Right lobe of liver (tissue), 6 donors: ENCODE measurements at places on chromosomes 1 and 21.

DNA sequence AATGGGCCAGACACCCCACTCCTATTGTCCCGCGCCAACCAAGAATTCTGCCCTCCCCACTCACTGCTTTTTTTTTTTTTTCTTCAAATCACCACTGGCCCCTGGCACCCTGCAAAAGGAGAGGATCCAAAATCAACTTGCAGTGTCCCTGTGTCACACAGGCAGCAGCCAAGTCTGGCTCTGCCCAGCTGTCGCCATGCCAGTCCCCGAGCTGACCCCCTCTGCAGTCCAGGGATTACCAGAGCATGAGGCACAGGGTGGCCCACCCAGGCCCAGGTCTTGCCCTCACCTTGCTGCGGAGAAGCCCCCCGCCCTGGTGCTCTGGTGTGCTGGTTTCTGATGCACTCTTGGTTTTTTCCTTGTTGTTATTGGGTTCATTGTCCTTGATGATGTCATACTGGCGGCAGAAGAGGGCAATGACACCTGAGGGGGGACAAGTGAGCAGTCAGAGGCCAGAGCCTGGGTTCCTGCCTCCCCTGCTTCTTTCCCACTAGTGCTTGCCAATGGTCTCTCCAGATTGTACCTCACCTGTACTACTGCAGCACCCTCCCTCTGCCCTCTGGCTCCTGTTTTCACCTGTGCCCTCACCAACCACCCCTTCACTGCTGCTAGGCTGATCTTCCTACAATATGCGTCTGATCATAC lies 6.2 kb downstream of the FNDC5 start:
- peak; percentile 69 for DNase-seq

GRCh38 chr1:3746389-3746829 lies 5.8 kb upstream of the CCDC27 start:
- no peak for DNase-seq

DNA sequence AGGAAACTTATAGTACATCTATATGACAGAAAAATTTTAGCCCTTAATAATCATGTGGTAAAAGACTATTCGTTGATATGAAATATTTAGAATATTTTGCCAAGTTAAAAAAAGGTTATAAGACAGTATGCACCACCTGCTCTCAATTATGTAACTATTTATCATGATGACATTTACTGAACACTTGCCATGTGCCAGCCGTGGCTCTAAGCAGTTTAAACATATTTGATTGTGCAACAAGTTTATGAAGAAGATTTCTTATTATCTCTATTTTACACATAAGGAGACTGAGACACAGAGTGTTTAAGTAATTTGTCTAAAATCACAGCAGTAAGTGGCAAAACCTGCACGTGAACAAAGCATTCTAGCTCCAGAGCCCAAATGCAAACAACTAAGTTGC lies 199.3 kb upstream of the JUN start:
- DNase-seq = no peak

GRCh38 chr1:175267716-175268416 lies 75.3 kb upstream of the KIAA0040 start:
- DNase-seq = no peak

GRCh38 chr1:215018555-215018954 lies 64.0 kb upstream of the KCNK2 start:
- no peak for DNase-seq

DNA sequence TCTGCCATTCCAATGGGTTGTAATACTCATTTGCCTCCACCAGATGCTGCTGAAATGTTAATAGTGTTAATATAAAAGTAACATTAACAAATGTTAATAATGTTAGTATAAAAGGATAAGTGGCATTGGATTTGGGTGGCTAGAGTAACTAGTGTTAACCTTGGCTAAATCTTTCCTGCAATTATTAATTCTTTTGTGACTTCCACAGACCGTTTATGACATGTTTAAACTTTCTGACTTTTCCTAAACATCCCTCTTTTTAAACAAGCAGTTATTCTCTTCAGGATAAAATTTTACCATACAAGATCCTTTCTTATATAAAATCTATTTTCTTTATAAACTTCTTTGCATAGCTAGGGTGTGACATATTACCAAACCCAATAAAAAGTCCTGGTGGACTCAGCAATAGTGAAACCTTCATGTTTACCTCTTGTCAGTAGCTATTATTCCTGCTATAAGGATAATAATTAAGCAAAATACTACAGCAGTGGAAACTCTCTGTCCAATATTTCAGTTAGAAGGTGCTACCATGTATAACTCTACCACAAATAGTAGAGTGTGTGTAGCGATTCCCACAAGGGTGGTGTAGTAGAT lies 41.5 kb downstream of the CCDC30 start:
- DNase-seq = no peak

DNA sequence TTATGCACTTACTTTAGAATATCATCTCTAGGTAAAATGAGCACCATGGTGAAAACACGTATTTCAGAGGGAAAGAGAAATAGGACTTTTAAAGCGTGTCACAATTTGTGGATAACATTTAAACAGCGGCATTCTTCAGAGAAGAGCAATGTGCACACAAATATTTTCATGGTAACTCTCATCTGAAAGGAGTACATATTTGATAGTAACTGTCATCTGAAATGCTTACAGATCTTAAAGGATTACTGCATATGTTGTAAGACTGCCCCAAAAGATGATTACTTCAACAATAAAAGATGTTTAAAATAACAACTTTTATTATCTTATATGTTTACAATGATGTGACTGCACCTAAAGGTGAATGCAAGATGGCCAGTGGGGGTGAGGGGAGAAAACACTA lies 408.8 kb downstream of the PLA2G4A start:
- no peak for DNase-seq

DNA sequence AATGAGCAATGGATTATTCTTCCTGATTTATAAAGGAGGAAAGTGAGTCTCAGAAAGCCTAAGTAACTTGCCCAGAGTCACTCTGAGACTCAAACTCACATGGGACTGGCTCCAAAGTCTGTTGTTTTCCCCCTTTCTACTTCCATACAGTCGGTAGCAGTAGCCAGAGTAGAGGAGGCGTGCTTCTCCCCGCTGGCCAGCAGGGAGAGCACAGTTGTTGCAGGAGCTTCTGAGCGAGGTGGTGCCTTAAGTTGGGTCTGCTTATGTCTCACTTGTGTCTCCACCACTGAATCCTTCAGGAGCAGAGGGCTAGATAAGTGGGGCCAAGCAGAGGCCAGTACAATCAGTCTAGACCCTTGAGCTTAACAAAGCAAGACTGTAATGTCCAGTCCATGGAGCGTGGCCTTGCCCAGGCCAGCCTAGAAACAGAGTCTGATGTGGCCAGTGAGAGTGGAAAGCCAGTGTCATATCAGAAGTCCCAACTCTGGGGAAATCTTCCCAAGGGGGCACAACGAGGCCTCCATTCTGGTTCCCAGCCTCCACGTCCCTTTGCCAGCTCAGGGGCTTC lies 181.9 kb downstream of the ZSCAN20 start:
- DNase-seq = no peak

GRCh38 chr1:164618202-164618564 lies 59.2 kb downstream of the PBX1 start:
- no peak for DNase-seq

DNA sequence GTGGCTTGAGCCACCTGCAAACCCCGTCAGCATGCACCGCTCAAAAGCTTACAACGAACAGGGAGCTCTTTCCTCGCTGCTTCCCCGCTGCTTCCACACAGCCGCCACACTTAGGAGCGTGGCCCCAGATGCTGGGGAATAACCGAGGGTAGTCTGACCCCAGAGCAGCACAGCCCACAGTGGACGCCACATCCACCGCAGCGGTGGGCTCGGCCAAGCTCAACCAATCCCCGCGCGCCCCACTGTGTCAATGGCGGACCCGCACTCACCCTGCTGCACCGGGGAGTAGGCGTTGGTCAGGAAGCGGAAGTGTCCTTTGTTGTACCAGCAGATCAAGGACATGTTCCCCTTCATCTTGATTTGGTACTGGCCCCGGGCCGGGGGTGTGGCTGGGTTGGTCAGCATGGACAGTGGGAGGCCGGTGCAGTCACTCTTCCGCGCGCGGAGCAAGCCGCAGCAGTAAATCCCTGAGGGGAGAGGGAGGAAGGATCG lies 93.5 kb downstream of the PGBD5 start:
- DNase-seq = no peak

DNA sequence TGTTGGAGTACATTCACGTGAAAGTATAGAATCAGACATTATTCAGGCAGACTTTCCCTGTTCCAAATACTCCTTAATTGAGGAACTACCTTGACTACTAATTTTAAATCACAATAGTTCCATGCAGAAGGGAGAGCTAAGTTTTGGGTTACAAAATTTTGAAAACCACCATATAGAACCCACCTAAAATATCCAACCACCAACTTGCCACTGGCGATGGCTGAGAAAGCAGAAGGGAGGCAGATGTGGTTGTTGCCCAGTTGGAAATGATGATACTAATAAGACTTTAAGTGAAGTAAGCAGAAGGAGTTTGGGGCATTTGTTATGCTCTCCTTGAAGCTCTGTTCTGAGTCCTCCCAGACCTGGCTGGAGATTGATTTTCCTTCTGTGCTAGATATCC lies 190.7 kb downstream of the HLX start:
- DNase-seq = no peak

GRCh38 chr21:45864436-45864835 lies 117.1 kb upstream of the COL6A1 start:
- no peak for DNase-seq

GRCh38 chr1:36650200-36651065 lies 167.7 kb upstream of the CSF3R start:
- DNase-seq = peak; percentile 61

- DNase-seq = peak; percentile 68
Measured at GRCh38 chr1:110008971-110009565, 24.5 kb downstream of the AHCYL1 start.

DNA sequence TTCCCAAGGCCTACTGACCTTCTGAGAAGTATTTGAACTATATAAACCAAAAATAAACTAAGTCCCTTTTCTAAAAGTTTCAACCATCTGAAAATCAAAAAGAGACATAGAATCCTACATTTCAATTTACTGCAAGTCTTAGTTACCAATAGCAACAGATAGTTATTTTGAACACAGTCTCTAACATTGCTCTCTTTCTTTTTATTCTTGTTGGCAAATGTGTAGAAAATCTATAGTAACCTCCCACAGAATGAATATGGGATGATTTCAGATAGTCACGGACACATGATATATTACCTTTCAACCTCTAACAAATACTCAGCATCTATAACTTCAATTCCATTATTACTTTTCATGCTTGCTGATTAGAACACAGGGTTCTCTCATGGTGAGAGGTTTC lies 68.9 kb upstream of the RAB3GAP2 start:
- no peak for DNase-seq

DNA sequence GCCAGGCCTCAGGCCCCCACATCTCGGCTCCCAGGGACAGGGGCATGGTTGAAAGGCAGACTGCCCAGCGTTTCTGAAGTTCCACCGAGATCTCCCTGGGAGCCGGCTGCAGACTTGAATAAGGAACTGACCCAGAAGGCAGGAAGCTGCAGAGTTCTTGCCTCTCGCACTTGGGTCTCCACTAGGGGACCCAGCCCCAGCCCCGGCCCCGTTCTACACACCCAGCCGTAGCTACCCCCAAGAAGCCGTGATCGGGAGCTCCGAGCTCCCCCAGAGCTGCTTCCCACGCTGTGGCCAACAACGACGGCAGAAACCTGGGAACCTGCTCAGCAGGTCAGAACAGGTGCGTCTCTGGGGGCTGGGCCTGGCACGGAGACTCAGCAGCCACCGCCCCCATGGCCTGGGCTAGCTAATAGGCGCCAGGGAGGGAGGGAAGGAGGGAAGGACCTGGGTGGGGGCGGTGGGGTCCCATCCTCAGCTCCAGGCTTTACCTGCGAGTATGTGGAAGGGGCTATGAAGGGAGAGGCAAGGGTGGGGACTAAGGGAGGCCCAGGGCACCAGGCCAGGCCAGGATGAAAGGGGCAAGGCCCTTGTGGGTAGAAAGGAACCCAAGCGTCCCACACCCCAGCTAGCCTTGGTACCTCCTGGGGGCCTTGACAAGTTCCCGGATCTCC lies at the start of gene NECTIN4:
Gene NECTIN4 (minus strand): TSS at position 308 of the 674 bp plus-strand sequence. CDS start 262 bp downstream, at position 46.
- no peak for DNase-seq

- peak; percentile 46 for DNase-seq
Measured at GRCh38 chr21:43208561-43209332, 39.9 kb downstream of the CRYAA start.

- no peak for DNase-seq
Measured at GRCh38 chr21:14554948-14555347, 8.8 kb upstream of the SAMSN1 start.

DNA sequence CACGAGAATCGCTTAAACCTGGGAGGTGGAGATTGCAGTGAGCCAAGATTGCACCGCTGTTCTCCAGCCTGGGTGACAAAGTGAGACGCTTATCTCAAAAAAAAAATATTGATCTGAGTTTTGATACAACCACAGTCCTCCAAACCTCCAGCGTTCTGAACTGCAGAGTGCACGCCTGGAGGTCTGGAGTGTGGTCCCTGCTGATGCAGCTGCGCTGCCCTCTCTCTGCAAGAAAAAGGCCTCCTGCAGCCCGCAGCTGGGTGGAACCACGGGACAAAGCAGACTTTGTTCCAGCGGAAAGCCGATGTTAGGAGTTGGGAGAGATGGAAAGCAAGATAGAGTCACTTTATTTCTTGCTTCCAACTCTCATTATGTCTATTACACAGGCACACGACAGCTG lies 144.9 kb upstream of the SOD1 start:
- DNase-seq = no peak

DNA sequence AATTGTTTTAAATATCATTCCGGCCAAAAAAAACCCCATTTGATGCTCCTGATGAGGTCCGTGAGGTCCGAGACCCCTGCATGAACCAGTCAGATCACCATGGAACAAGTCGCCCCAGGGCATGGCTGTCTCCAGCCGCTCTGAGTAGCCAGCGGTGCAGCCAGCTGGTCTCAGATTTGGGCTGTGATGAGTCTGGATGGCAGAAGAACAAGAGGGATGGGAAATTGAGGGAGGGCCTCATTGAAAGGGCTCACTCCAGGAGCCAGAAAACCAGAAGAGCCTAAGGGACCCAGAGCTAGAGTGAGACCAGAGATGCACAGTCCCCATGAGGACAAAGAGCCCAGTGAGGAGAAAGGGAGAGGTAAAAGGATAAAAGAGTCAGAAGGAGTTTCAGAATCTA lies 174.0 kb downstream of the TOMM20 start:
- peak; percentile 49 for DNase-seq

- no peak for DNase-seq
Measured at GRCh38 chr1:209956116-209956515, 18.1 kb downstream of the SYT14 start.

- DNase-seq = no peak
Measured at GRCh38 chr21:34129901-34130715, 56.7 kb downstream of the MRPS6 start.

DNA sequence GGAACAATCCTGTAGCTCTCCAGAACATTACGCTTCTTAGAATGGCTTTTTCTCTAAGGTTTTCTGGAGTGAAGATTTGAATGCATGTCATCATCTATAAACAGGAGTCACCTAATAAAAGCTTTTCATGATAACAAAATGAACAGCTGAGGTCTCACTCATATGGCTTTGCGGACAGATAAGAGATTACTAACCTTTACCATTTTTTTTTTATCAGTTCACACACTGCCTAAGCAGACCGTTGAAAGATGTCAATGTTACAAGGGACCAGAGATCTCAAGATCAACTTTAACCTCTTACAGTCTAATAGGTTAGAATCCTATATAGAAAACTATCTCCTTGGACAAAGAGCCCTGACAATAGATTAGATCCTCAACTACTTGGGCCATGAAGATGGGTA lies 41.4 kb downstream of the SCMH1 start:
- no peak for DNase-seq
